ENCODE measurements at places on chromosomes 2 and 18.

GRCh38 chr2:37379881-37380296 lies 35.5 kb downstream of the QPCT start:
- no peak for DNase-seq

DNA sequence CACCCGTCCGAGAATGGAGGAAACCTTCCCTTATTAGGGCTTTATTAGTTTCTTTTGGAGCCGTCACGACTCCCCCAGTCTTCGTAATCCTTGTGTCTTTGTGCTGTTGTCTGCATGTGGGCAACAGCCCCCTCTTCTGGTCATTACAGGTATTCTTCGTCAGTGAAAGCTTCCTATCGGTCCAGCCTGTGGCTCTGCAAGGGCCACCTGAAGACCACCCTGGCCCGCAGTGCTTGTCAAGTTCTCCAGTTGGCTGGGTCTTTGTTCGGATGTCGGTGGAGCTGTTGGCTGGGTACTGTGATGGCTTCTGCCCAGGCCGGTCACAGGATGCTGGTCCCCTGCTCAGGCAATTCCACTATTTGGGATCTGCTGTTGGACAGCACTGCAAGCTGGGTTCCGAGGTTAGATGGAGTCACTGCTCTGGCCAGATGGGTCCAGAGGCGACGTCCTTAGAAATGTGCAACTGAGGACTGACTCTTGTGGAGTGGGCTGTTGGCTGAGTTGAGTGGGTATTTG lies 19.2 kb downstream of the E2F6 start:
- peak; percentile 18 for DNase-seq

DNA sequence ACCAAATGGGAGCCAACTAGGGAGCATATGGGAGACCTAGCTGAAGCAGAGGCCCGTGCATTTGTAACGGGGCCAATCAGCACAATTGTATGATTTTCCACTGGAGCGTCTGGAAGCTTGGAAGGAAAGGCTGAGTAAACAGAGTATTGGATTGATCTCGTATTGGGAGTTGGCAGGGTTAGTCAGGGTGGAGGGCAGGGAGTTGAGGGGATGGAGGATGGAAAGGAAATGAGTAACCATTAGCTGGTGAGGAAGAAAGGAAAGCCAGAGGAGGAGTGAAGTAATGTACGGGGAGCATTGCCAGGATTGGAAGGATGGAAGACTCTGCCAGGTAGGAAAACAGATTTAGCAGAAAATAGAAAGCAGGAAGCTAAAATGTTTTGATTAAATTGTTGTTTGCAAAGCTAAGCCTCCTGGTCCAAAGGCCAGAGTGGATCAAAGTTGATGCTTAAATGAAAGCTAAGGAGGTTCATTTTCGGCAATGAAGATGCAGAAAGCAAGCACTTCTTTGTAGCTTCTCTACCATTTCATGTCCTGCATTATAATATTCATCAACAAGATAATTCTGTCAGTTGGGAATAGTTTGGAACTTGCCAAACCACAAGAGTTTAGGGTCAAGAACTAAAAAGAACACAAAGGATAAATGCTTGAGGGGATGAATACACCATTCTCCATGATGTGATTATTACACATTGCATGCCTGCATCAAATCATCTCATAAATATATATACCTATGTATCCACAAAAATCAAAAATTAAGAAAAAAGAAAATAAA lies 75.6 kb upstream of the TTN start:
- DNase-seq, result no peak

GRCh38 chr18:40420675-40421074 lies 1534.4 kb upstream of the PIK3C3 start:
- DNase-seq, result no peak

DNA sequence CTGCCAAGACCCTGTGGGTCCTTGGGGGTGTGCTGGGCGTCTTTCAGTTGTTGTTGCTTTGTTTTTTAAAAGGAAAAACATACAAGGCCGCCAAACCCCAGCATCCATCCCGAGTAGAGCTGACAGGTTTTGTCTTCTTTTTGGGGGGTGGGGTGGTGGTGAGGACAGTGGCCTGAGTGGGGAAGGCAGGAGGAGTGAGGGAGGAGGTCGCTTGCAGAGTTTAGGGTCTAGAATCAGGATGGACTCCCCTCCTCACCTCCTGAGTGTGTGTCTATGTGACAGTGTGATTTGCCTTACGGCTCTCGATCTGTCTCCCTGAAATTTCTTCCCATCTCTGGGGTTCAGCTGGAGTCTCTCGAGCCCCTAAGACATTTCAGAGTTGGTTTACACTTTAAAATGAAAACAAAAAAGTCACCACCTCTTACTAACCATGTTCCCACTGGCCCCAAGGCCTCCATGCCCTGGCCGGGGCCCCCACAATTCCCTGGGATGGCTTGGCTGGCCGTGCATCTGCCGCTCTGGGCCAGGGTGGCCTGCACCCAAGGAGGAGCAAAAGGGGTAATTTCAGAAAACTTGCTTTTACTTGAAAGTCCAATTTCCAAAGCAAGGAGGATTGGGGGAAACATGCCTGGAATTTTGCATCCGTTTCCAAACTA lies 5.0 kb downstream of the SIX3 start:
- DNase-seq, result no peak

- no peak for DNase-seq
Measured at GRCh38 chr2:182406221-182406620, 20.6 kb downstream of the PDE1A start.

DNA sequence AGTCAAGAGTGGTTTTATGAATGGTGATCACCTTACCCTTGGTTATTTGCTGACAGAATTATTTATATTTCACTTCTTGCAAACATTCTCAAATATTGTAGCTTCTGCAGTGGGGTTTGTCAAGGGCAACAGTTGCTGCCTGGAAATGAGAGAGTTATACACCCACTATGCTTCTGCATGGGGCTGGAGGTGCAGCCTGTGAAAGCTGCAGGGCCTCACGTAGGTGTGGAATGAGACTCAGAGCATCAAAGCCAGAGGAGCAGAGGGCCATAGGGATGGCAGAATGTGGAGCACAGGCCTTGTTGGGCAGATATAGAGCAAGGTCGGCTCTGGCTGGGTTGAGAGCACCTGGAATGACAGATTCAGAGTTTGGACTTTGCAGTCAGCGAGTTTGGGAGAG lies 128.2 kb downstream of the ARHGEF4 start:
- no peak for DNase-seq

- no peak for DNase-seq
Measured at GRCh38 chr2:241703032-241703604, 1.3 kb downstream of the ING5 start.

DNA sequence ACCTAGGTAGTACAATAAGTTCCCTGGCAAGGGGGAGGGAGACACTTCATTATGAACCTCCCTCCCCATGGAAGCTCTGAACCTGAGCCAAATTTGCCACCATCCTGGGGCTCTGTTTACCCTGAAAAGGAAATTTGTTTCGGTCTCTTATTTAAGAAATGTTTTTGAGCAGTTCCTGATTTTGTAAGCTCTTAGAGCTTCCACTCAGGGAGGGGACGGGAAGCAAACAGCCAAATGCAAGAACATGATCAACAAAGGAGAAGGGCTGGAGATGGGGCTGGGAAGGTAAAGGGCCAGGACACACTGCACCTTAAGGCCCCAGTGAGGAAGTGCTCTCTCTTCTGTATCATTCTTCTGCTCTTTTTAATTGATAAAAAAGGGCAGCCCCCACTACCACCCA lies 117.9 kb downstream of the NRP2 start:
- no peak for DNase-seq

DNA sequence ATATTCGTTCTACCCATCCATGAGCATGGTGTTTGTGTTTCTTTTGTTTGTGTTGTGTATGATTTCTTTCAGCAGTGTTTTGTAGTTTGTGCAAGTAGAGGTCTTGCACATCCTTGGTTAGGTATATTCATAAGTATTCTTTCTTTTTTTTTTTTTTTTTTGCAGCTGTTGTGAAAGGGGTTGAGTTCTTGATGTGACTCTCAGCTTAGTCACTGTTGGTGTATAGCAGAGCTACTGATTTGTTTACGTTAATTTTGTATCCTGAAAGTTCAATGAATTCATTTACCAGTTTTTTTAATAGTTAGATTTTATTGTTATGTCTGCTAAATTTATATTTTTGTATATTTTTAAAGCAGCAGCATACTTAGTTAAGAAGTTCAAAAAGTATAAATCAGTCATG lies 834.4 kb upstream of the NRXN1 start:
- DNase-seq, result no peak

DNA sequence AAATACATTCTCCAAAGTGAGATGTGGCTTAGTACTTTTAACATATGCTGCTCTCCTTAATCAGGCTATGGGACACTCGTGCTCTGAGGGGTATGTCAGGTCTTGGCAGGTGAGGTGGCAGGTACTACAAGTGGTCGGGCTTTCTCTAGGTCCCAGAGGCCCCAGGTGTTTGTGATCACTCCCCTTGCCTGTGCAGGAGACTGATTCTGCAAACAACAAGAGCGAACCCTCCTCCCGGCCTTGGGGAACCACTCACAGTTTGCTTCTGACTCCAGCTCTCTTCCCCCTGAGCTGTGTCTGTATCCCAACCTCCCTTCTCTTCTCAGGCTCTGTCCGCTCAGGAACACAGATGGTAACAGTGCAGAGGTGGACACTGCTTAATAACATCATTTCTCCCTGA lies 48.1 kb downstream of the ATOH8 start:
- no peak for DNase-seq

DNA sequence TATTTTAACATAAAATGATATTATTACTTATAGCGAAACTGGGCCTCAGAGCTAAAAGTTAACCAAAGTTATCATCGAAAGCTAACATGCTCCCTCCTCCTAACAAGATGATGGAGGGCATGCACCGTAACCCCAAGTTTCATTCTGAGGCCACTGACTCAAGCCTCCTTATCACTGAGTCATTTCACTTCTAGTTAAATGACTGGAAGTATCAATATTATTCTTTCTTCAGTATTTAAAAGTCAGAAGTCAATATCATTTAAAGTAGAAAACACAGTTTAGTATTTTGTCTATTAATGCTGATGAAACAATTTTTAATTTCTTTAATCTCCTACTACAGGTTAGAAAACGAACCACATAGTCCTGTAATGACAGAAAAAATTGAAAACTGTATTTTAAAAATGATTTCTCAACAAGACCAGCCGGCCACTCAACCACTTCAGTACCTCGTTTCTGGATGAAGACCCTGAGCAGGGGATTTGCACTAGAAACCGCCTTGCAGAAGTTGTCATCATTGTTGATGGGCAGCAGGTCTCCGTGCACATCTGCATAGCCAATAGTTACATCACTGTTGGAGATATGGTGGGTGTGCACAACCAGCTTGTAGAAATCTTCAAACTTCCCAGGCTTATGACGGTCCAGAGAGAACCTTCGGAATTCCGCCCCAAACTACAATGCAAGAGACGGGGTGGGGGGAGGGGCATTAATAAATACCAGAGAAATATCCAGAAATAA lies 44.9 kb downstream of the PARD6G start:
- peak; percentile 72 for DNase-seq

DNA sequence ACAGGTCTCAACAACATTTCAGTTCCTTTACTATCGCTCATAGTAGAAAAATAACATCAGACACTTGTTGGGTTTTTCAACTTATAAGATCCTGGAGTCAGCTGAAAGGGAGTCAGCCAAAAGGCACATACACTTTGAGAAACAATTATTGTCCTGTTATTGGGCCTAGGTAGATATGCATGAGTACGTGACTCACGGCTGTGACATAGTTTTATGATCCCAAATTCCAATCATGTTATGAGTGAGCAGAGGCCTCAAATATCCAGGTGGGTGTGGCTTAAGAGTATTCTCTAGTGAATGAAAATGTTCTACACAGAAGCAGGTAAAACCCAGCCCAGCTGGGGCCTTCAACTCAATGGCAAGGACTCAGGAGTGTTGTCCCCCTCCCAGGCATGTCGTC lies 27.2 kb downstream of the SERPINB8 start:
- DNase-seq, result no peak

GRCh38 chr2:239279508-239280295 lies 121.1 kb downstream of the HDAC4 start:
- no peak for DNase-seq

DNA sequence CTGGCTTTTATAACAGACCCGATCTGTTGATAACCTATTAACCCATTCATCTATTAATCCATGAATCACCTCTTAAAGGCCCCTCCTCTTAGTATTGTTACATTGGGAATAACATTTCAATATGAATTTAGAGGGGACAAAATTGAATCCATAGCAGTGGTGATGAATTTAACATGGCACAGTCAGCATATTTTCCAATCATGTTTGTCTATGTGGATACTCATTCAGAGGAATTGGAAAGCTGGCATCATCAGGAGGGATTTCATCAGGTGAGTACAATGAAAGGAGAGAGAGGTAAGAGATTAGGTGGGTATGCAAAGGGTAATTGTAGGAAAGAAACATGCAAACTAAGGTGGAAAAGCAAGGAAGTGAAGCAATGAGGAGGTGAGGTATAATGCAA lies 275.1 kb upstream of the STON1 start:
- no peak for DNase-seq

GRCh38 chr2:133240491-133241223 lies 327.6 kb downstream of the NCKAP5 start:
- DNase-seq, result no peak

GRCh38 chr2:83368916-83369315 lies 1090.2 kb downstream of the SUCLG1 start:
- no peak for DNase-seq

Measured in GM12864 (cell line).